ENCODE measurements at places on chromosomes 13 and 19.

- no peak for DNase-seq
Measured at GRCh38 chr19:46927893-46928292, 67.1 kb downstream of the ARHGAP35 start.

- no peak for DNase-seq
Measured at GRCh38 chr13:26988059-26988769, 183.4 kb downstream of the USP12 start.

GRCh38 chr19:46674416-46675178, 13.6 kb upstream of the DACT3 start:
- no peak for DNase-seq

GRCh38 chr19:55348317-55349034, 6.0 kb downstream of the COX6B2 start:
- DNase-seq: no peak

- no peak for DNase-seq
Measured at GRCh38 chr19:23957660-23958281, 43.1 kb downstream of the ZNF726 start.

DNA sequence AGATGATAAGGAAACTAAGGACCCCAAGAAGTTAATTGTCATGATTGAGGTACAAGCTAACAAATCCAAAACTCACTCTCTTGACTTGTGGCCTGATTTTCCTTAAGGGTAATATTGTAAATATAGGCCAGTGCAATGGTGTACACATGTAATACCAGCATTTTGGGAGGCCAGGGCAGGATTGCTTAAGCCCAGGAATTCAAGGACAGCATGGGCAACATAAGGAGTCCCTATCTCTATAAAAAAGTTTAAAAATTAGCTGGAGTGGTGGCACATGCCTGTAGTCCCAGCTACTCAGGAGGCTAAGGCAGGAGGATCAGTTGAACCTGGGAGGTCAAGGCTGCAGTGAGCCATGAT, 28.7 kb upstream of the GARRE1 start:
- DNase-seq: no peak

GRCh38 chr19:55674459-55674840, 576 bp upstream of the EPN1 start:
- DNase-seq: no peak

DNA sequence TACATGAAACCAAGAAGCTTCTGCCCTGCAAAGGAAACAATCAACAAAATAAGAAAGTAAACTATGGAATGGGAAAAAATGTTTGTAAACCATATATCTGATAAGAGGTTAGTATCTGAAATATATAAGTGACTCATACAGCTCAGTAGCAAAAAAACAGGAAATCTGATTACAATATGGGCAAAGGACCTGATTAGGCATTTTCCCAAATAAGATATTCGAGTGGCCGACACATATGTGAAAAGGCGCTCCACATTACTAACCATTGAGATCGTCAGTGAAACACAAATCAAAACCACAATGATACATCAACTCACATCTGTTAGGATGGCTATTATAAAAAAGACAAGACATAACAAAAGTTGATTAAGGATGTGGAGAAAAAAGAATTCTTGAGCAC, 2818.6 kb upstream of the PCDH20 start:
- no peak for DNase-seq

GRCh38 chr13:66489586-66489985, 740.5 kb downstream of the PCDH9 start:
- DNase-seq: no peak

DNA sequence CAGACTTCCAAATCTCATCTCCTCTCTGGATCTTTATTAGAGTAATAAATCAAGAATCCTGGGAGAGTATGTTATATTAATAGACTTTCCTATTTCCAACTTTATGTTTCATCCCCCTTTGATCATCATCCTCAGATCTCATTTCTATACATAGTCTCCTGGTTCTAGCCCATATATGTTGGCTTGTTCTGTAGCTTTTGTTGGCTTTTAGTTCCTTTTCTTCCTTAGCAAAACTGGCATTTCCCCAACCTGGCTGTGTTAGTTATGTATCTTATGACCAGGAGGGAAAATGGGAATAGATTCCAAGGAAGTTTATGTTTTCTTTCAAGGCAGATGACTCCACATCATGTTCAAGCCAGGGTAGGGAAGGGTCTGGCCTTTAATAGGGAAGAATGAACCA, 2464.5 kb downstream of the PCDH9 start:
- DNase-seq: no peak

DNA sequence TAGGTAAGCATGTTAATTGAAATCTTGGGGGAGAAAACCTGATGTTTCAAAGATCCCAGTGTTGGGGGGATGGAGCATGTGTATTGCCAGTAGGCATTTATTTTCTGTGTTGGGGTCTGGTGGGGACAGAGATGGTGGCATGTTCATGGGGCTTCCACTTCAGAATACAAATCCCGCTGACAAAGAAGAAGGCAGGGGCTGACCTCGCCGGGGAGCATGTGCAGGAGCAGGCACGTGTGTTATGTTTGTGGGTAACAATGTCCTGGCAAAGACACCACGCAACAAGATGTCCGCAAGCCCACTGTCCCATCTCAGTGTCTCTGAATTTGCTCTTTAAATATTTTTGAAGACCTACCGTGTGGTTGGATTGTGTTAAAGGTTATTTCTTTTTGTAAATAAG, 164.5 kb downstream of the TEX29 start:
- DNase-seq: no peak

- no peak for DNase-seq
Measured at GRCh38 chr13:29195456-29195855, 375.3 kb downstream of the MTUS2 start.

DNA sequence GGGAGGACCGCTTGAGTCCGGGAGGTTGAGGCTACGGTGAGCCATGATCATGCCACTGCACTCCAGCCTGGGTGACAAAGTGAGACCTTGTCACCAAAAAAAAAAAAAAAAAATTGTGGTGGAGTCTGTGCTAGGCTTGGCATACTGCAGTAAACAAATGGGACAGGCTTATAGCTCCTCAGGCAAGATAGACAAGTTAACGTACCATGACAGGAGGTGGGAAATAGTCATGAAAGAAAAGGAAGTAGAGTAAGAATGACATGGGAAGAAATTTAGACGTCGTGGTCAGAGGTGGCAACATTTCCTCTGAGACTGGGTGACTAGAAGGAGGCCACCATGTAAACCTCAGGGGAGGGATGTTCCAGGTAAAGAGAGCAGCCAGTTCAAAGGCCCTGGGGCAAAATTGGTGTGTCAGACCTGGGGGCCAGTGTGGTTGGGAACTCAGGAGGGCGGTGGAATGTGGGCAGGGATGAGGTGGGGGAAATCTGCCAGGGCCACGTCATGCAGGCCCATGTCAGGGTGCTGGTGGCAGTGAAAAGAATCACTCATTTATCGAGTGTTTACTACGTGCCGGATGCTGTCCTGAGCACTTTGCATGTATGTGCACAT, 5.6 kb downstream of the SNRPA start:
- no peak for DNase-seq

GRCh38 chr13:64688893-64689677, 2541.1 kb downstream of the PCDH9 start:
- DNase-seq: no peak

- no peak for DNase-seq
Measured at GRCh38 chr19:40586611-40587010, 9.9 kb downstream of the SHKBP1 start.

GRCh38 chr13:94860981-94861407, 148.6 kb upstream of the SOX21 start:
- DNase-seq: no peak

DNA sequence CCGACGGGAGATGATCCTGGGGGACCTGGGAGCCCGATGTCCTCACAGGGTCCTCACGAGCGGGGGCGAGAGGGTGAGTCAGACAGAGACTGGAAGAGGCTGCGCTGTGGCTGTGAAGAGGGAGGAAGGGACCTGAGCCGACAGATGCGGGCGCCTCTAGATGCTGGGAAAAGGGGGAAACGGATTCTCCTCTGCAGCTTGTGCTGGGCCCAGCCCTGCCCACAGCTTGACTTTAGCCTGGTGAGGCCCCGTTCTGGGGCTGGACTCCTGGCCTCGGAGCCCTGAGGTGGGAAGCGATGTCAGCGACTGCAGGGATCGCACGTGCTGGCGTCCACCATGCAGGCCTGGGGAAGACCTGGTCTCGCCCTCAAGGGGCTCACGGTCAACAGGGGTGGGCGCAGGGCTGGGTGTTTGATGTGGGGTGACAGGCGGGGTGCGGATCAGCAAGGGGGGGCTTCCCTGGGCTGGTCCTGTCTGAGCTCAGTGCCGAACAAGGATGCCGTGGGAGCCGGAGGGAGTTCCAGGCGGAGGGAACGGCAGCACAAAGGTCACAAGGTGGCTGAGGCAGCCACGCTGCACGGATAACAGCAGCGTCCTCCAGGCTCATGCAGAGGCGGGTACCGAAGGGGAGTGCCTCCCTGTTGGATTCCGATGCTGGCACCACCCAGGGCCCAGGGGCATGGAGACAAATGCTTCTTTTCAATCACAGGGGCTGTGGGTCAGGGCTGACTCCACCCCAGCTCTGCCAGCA, 31.8 kb downstream of the PIP5K1C start:
- no peak for DNase-seq

DNA sequence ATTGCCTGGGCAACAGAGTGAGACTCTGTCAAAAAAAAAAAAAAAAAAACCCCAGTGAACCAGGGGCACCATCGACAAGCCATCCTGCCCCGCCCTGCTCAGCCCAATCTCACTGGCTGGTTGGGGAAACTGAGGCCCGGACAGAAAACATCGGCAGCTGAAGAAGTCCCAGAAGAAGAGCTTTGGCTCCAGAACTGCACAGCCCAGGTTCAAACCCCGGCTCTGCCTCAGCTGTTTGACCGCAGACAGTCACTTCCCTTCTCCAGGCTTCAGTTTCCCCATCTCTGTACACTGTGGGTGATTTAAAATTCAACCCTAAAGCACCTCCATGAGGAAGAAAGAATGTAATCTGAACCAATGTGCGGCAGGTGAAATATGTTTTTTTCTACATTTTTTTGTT, 9.4 kb upstream of the SEMA6B start:
- no peak for DNase-seq

DNA sequence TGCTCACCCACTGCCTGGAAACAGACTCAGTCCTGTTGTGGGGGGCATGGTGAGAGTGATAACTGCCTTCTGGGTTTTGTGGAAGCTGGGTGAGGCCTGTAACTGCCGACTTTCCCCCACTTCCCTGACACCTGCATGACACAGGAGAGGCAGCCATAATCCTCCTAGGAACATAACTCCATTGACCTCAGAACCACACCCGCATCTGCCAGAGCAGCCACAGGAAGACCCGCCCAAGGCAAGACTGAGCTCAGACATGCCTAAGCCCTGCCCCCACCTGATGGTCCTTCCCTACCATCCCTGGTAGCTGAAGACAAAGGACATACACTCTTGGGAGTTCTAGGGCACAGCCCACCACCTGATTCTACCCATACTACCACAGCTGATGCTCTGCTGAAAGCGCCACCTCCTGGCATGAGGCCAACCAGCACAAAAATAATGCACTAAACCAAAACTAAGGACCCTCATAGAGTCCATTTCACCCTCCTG, 326.7 kb downstream of the RBM26 start:
- no peak for DNase-seq

- no peak for DNase-seq
Measured at GRCh38 chr13:30730526-30730925, 4.8 kb upstream of the ALOX5AP start.

GRCh38 chr13:100108913-100109507, 20.1 kb downstream of the PCCA start:
- DNase-seq: no peak

DNA sequence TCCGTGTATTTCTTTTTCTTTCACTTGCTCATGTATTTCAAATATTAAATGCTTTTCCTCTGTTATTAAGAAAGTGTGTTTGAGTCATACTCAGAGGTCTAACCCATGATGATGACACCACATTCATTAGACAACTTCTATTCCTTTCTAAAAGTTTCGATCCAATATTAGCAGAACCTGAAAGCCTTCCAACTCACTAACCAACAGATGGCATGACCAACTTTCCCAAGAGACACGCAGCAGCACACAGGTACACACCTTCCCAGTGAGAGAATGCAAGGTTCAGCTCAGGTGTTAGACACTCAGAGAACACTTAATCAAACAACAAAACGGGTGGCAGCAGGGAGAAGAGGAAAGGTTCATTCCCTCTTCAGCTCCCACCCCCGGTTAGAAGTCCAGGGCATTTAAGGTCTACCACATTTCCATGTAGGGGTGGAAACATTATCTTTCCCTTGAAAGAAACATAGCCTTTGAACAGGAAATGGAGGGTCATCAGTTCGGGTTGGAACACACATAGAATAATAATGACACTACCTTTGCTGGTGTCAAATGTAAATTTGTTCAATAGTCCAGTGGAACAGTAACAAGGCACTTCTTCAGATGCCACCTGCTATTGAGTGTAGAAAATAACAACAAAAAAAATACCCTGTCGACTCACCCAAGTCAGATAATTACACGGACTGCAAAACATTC, 404.2 kb downstream of the COG6 start:
- no peak for DNase-seq

DNA sequence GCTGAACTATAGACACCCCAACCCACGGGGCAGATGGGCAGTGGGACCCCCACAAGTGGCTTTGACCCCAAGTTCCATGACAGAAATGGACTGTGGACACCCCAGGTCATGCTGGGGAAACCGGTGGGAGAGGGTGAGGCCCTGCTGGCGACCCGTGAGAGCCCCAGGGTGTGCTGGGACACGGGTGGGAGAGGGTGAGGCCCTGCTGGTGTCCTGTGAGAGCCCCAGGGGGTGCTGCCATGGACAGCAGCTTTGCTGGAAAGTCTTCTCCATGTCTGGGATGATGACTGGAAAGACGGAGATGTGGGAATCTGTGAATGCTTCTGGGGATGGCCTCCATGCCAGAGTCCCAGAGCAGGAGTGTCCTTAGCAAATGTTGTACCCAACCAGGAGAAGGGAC, 148.4 kb downstream of the URI1 start:
- DNase-seq: no peak

DNA sequence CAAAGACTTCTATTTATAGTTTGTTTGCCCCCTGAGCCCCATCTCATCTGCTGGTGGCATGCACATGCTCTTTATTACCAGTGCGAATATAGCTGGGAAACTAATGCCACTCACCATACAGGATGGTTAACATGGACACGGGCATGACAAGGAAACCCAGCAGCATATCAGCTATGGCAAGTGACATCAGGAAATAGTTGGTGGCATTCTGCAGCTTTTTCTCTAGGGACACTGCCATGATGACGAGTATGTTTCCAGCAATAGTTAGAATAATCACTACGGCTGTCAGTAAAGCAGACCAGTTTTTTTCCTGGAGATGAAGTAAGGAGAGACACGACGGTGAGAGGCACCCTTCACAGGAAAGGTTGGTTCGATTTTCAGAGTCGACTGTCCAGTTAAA, 1.5 kb downstream of the HTR2A start:
- no peak for DNase-seq

GRCh38 chr13:113106711-113107351, 1.2 kb downstream of the F7 start:
- no peak for DNase-seq
